ENCODE measurements at places on chromosomes 6 and 20. TPM values are rescaled to one million over a fixed set of nuclear protein-coding genes. Genes with fewer than 3 reads are reported as not detected.

SPDEF gene
- total RNA-seq, result not detected

GRCh38 chr20:63552481-63553249 is 1.3 kb upstream of the FNDC11 start:
- no peaks in the 10 kb centered on the region for H3K36me3 ChIP-seq
- H3K27ac ChIP-seq, result no peak overlapping the region
- peaks cover 14% of the 10 kb centered on the region for H3K4me1 ChIP-seq
- H3K27me3 ChIP-seq, result peaks cover 52% of the 10 kb centered on the region

KCNS1 gene
- not detected for total RNA-seq

DNA sequence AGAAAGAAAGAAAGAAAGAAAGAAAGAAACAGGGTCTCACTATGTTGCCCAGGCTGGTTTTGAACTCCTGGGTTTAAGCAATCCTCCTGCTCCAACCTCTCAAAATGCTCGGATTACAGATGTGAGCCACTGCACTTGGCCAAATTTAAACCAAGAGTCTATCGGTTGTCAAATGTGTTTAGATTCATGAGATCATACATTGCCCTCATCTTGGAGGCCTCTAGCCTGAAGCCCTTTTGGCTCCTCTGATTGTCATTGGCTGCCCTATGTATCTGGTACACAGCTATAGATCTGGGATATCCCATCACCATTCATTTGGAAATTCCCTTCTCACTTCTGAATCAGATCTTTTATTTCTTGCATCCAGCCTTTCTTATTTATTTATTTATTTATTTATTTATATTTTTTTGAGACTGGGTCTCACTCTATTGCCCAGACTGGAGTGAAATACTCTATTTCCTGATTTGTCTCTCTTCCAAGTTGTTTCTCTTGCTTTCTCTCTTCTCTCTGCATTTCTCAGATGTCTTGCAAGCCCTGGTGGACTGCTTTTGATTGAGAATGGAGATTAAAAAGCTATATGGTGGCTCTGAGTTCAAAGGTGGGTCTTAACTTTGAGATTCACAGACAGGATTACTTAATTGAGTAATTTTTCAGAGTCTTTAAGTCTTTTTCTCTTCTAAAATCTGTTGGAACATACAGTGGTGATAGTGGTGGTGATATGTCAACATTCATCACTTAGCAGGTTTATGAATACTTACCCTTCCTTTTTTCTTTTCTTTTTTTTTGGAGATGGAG is 121.9 kb downstream of the GJA1 start:
- H3K4me3 ChIP-seq, result no peak overlapping the region
- H3K36me3 ChIP-seq, result no peaks in the 10 kb centered on the region
- no peaks in the 10 kb centered on the region for H3K4me1 ChIP-seq
- H3K27ac ChIP-seq, result no peak overlapping the region
- no peaks in the 10 kb centered on the region for H3K27me3 ChIP-seq

- no peaks in the 10 kb centered on the region for H3K27me3 ChIP-seq
- H3K36me3 ChIP-seq, result peaks cover 11% of the 10 kb centered on the region
- H3K4me3 ChIP-seq, result no peak overlapping the region
- DNase-seq, result peak; percentile 14
- H3K27ac ChIP-seq, result peak overlapping the region; percentile 79
Measured at GRCh38 chr20:47274401-47275108, 81.9 kb downstream of the ZMYND8 start.

OOEP gene
- total RNA-seq, result not detected

GGTLC1 gene
- not detected for total RNA-seq

DNA sequence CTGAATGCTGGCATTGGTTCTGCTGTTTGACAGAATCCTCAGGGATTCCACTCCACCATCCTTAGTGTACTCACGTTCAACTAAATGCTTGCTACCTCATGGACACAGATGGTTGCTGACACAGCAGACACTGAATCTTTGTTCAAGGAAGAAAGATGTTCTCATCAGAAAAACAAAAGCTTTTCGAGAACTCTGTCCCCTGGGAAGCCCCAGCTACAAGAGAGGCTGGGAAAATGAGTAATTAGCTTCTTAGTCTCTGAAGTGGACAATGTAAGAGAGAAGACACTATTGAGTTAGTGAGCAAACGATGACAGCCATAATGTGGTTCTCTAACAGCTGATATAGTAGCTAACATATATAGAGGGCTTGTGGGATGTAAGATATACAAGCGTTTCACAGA is 30.9 kb upstream of the ENPP5 start:
- no peaks in the 10 kb centered on the region for H3K4me1 ChIP-seq
- H3K27me3 ChIP-seq, result no peaks in the 10 kb centered on the region
- H3K36me3 ChIP-seq, result no peaks in the 10 kb centered on the region
- no peak overlapping the region for H3K27ac ChIP-seq
- no peak for DNase-seq

PHACTR1 gene
- 3.9 TPM for total RNA-seq

GRCh38 chr6:142443532-142443931 is 141.7 kb downstream of the ADGRG6 start:
- H3K4me1 ChIP-seq, result no peaks in the 10 kb centered on the region
- no peak for DNase-seq
- H3K27ac ChIP-seq, result no peak overlapping the region
- H3K36me3 ChIP-seq, result no peaks in the 10 kb centered on the region

GRCh38 chr6:89597988-89598387 is 40.6 kb downstream of the LYRM2 start:
- H3K4me3 ChIP-seq, result no peak overlapping the region
- no peak overlapping the region for H3K27ac ChIP-seq
- no peaks in the 10 kb centered on the region for H3K36me3 ChIP-seq
- H3K4me1 ChIP-seq, result no peaks in the 10 kb centered on the region
- H3K27me3 ChIP-seq, result no peaks in the 10 kb centered on the region

GRCh38 chr6:40671001-40671693 is 84.0 kb upstream of the LRFN2 start:
- no peaks in the 10 kb centered on the region for H3K36me3 ChIP-seq
- no peaks in the 10 kb centered on the region for H3K4me1 ChIP-seq
- no peak for DNase-seq
- H3K27ac ChIP-seq, result no peak overlapping the region
- H3K4me3 ChIP-seq, result no peak overlapping the region

DNA sequence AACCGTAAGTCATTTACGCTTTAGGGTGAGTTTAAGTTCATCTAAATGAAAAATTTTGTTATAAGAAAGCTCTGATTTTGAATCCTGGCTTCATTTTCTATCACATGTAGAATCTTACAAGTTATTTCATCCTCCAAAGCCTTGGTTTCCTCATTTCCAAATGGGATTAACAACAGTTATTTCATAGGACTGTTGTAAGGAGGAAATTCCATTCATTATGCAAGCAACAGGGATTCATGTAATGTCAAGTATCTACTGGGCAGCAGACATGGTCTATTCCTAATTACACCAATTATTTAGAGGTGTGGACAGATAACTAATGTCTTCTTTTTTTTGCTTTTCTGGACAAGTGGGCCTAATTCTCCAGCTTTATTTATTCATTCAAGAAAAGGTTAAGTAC is 154.0 kb downstream of the PDSS2 start:
- no peak overlapping the region for H3K27ac ChIP-seq
- no peaks in the 10 kb centered on the region for H3K36me3 ChIP-seq
- DNase-seq, result no peak
- H3K4me1 ChIP-seq, result no peaks in the 10 kb centered on the region
- H3K27me3 ChIP-seq, result no peaks in the 10 kb centered on the region

DNA sequence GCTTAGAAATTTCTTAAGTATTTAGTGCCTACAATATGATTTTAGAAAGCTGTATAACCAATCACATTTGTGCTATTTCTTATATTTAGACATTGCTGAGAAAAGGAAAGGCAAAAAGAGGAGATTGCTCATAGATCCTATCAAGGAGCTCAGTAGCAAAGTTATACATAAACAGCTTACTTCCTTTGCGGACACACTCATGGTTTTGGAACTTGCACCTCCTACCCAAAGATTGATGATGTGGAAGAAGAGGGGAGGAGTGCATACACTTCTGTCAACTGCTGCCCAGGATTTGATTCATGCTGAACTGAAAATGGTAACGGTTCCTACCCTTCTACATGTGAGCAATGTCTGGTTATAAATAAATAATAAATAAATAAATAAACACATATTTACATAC is 16.7 kb downstream of the RAD21L1 start:
- H3K27ac ChIP-seq, result no peak overlapping the region
- no peak for DNase-seq
- H3K36me3 ChIP-seq, result no peaks in the 10 kb centered on the region
- no peaks in the 10 kb centered on the region for H3K27me3 ChIP-seq

- H3K4me3 ChIP-seq, result no peak overlapping the region
- H3K36me3 ChIP-seq, result peaks cover 35% of the 10 kb centered on the region
- H3K4me1 ChIP-seq, result no peaks in the 10 kb centered on the region
- no peaks in the 10 kb centered on the region for H3K27me3 ChIP-seq
- no peak overlapping the region for H3K27ac ChIP-seq
Measured at GRCh38 chr20:63591786-63592355, 17.8 kb upstream of the HELZ2 start.

GRCh38 chr20:24753130-24753529 is 195.9 kb upstream of the CST7 start:
- DNase-seq, result no peak
- no peaks in the 10 kb centered on the region for H3K36me3 ChIP-seq
- no peaks in the 10 kb centered on the region for H3K4me1 ChIP-seq
- no peak overlapping the region for H3K4me3 ChIP-seq
- H3K27ac ChIP-seq, result no peak overlapping the region

DNA sequence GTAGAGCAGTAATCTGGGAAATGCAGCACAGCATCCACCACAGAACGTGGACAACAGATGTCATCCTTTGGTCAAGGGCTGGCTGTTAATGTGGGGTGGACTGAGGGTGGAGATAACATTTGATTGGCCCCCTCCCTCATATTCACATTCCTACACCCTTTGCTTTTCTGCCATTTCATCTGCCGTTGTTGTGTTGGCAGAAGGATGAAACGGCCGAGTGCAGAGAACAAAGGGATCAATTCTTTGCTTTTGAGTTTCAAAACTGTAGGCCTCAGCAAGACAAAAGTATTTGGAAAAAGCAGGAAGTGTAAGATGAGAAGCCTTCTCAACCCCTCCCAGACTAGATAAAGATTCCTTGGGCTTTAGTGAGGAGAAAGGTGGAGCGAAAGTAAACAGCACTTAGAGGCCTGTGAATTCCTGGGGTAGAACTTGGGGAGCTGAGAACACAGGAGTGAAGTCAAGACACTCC is 74.2 kb upstream of the PHIP start:
- no peak overlapping the region for H3K4me3 ChIP-seq
- H3K36me3 ChIP-seq, result no peaks in the 10 kb centered on the region
- no peaks in the 10 kb centered on the region for H3K4me1 ChIP-seq
- no peaks in the 10 kb centered on the region for H3K27me3 ChIP-seq
- no peak for DNase-seq

GRCh38 chr6:79656134-79656533 is 25.0 kb downstream of the SH3BGRL2 start:
- H3K4me1 ChIP-seq, result no peaks in the 10 kb centered on the region
- DNase-seq, result no peak
- H3K36me3 ChIP-seq, result no peaks in the 10 kb centered on the region
- H3K27ac ChIP-seq, result no peak overlapping the region
- H3K4me3 ChIP-seq, result no peak overlapping the region

PI16 gene
- 2.9 TPM for total RNA-seq

DNA sequence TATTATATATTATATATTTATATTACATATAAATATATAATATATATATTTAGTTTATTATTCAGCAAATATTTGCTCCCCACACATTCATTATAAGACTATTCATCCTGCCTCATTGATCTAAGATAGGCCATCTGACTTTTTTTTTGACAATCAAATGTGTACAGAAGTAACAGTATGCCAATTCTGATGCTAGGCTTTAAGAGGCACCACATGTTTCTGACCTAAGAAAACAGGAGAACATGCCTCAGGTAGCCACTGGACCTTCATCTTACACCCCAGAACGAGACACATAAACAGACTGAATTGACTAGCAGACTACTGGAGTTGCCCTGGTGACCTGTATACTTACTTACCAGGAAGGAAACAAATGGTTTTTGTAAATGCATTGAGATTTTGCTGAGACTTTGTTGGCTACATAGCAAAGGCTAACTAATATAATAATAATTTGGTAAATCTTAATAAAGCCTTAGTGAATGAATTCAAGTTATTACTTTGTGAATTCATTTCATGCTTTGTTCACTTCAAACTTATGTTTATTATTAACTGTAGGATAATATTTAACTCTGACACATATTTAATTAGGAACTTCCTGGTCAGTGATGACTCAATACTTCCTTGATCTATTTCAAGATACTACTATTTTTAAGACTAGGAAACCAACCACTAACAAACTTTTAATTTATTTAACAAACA is 13.4 kb upstream of the MYO6 start:
- no peaks in the 10 kb centered on the region for H3K36me3 ChIP-seq
- H3K27me3 ChIP-seq, result no peaks in the 10 kb centered on the region
- DNase-seq, result no peak
- H3K4me1 ChIP-seq, result no peaks in the 10 kb centered on the region
- no peak overlapping the region for H3K4me3 ChIP-seq

- H3K27me3 ChIP-seq, result no peaks in the 10 kb centered on the region
- no peak for DNase-seq
- no peak overlapping the region for H3K4me3 ChIP-seq
Measured at GRCh38 chr6:43625393-43625992, 3.6 kb downstream of the GTPBP2 start.

- H3K27me3 ChIP-seq, result no peaks in the 10 kb centered on the region
- no peaks in the 10 kb centered on the region for H3K36me3 ChIP-seq
- no peak overlapping the region for H3K4me3 ChIP-seq
Measured at GRCh38 chr20:8431538-8432434, 299.7 kb downstream of the PLCB1 start.

DEFB132 gene
- total RNA-seq, result not detected

SPO11 gene
- total RNA-seq, result not detected

DNA sequence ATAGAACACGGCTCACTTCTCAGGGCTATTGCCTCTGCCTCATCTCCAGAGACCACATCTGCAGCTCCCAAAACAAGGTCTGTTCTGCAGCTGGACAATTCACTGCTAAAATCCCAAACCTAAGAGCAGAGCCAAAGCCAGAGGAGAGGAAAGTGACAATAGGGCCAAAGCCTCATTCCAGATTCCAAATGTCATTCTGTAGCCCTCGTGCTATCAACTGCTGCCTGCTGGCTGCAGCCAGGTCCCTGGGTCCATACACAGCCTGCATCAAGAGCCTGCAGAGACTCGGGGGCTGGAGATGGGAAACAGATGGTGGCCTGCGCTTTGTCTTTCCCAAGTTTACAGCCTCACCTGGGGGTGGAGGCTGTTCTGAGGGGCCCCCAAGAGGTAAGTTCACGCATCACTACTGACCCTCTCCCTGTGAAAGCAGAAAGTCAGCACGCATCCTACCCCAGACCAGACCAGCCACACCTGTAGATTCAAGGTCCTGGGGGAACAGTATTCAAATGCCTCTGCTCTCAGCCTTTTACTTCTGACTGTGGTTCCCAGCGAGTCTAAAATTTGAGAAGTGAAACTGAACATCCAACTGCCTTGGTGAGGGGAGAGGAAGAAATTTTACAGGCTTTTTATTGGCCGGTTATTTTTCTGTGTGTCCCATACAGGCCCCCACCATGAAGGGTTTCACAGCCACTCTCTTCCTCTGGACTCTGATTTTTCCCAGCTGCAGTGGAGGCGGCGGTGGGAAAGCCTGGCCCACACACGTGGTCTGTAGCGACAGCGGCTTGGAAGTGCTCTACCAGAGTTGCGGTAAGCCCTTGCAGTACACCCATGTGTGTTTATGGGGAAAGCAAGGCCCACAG is at the start of gene LY86:
Gene LY86 (plus strand): TSS at position 657 of the 860 bp plus-strand sequence. CDS start 15 bp downstream, at position 672.
- no peak within 1 kb of the TSS for H3K27ac ChIP-seq
- H3K36me3 ChIP-seq, result no peaks in the 10 kb centered on the region
- H3K27me3 ChIP-seq, result no peaks in the 10 kb centered on the region
- no peaks in the 10 kb centered on the region for H3K4me1 ChIP-seq
- peak within 1 kb of the TSS; percentile 17 for H3K4me3 ChIP-seq

GRCh38 chr20:32506721-32507120 is 78.4 kb downstream of the NOL4L start:
- no peak overlapping the region for H3K4me3 ChIP-seq
- DNase-seq, result no peak
- H3K36me3 ChIP-seq, result no peaks in the 10 kb centered on the region
- no peak overlapping the region for H3K27ac ChIP-seq
- H3K4me1 ChIP-seq, result no peaks in the 10 kb centered on the region
- H3K27me3 ChIP-seq, result no peaks in the 10 kb centered on the region
